ENCODE measurements at places on chromosomes 2 and 18.

DNA sequence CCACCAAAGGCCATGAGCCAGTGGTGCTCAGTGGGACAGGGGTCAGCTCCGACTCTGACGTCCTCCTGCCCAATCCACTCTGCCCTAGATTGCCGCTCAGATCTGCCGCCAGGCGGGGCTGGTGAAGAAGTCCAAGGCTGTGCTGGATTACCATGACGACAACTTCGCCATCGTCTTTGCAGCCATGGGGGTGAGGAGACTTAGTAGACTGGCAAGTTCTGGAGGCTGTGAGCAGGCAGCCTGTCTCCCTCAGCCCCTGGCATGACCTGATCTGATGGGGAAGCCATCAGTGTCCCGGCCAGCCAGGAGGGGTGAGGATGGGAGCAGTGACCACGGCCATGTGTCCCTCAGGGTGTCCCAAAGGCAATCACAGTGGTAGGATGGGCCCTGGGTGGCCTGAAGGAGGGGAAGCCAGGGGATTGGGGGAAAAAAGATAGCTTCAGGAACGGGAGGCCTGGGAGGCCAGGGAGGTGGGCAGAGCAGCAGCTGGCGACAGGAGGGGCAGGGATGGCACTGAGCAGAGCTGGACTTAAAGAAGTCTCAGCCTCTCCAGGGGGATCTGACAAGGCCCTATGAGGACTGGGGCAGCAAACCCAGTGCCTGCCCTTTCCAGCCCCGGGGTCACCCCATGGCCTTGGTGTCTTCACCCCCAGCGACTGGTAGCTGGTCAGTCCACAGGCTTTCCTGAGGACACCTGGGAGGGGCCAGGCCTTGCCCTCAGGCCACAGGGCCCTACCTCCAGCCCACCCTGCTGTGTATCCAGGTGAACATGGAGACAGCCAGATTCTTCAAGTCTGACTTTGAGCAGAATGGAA is 17.4 kb upstream of the ANKRD53 start:
- no peak for DNase-seq

DNA sequence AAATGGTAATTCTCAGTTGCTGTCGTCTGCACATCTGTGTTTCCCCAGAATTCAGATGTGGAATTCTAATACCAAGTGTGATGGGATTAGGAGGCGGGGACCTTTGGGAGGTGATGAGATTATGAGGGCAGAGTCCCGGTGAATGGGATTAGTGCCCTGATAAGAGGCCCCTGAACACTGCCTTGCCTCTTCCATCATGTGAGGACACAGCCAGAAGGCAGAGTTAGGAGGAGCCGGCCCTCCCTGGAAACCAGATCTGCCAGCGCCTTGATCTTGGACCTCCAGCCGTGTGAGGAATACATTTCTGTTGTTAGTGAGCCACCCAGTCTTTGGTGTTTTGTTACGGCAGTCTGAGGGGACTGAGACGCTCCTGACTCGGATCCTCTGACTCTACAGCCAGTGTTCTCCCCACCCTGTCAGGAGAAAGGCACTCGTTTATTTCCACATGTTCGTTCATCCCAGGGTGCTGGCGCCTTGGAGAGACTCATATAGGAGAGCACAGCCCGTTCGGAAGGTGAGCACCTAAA is 395.0 kb downstream of the ZNF516 start:
- DNase-seq: no peak

DNA sequence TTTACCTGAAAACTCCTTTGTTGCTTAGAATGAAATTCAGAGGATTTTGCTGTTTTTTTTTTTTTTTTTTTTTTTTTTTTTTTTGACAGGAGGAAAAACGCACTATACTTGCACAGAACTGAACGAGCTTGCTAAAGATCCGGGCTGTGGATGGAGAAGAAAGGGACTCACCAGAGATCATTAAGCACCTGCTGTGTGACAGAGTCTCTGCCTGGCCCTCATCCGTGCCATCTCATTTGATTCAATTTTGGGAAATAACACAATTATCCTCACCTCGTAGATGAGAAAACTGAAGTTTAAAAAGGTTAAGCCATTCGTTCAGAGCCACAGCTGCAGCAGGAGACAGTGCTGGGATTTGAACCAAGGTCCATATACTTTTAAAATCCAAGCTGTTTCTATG is 775.4 kb upstream of the ID2 start:
- DNase-seq: no peak

GRCh38 chr2:165674780-165675179 is 119.3 kb downstream of the GALNT3 start:
- no peak for DNase-seq

GRCh38 chr2:194203898-194204297 is 1453.1 kb upstream of the SLC39A10 start:
- DNase-seq: no peak

- no peak for DNase-seq
Measured at GRCh38 chr2:81644189-81644588, 1339.6 kb upstream of the LRRTM1 start.

- DNase-seq: no peak
Measured at GRCh38 chr2:62296832-62297623, 101.1 kb downstream of the B3GNT2 start.

DNA sequence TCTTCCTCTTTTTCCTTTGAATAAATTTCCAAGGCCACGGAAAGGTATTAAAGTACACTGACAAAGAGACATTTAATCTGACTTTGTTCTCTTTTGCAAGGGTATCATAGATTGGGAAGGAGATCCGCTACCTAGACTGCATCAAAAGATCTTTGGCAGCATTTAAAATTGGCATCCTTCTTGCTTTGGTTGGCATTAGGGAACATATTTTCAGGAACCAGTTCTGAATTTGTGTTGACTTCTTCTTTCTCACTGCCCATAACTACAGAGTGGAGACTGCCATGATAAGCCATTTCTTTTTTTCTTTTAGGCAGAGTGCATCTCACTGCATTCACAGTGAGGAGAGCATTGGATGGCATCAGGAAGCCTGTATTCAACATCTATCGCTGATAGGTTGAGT is 83.4 kb downstream of the DOCK10 start:
- DNase-seq: no peak

- DNase-seq: no peak
Measured at GRCh38 chr2:36672199-36672598, 24.3 kb upstream of the VIT start.

DNA sequence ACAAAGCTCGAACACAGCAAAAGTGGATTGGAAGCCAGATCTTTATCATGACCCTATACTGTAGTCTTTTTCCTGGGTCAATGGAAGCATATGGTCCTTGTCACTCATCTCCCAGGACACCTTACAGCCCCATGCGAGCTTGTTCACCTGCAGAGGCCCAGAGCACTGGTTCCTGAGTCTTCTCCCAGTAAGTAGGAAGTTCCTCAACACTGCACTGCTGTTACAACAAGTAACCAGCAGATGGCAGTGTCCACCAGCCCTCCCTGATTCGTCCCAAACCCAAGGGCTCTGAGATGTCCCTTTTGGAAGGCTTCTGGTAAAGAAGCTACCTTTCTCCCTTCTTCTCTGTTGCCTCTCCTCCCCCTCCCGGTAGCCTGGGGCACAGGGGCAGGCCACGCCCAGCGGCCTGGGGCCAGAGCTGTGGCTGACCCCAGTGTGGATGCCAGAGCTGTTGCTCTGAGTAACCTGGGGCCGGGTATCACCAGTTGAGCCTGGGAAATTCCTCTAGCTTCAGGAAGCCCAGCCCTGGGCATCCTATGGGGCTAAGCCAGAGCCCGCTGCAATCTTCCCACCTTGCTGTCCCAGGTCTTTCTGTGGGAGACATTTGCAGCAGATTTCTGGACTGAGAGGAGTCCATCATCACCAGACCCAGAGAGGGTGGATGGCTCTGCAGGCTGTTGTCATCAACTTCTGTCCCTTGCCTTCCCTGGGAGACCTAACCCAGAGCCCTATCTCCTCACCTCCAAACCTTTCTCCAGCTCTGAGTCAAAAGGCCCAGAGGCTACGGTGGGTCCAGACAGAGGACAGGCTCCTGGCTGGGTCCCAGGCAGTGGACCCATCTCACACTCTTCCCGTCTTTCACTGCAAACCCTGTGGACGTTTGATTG is 5.3 kb upstream of the GDF7 start:
- peak; percentile 78 for DNase-seq

GRCh38 chr18:74173434-74173750 is 25.1 kb downstream of the TIMM21 start:
- no peak for DNase-seq

GRCh38 chr2:86357392-86357963 is 20.1 kb upstream of the REEP1 start:
- DNase-seq: no peak

GRCh38 chr2:118769707-118770400 is 77.6 kb downstream of the EN1 start:
- DNase-seq: no peak

GRCh38 chr2:20796374-20796791 is 26.5 kb downstream of the LDAH start:
- DNase-seq: no peak

DNA sequence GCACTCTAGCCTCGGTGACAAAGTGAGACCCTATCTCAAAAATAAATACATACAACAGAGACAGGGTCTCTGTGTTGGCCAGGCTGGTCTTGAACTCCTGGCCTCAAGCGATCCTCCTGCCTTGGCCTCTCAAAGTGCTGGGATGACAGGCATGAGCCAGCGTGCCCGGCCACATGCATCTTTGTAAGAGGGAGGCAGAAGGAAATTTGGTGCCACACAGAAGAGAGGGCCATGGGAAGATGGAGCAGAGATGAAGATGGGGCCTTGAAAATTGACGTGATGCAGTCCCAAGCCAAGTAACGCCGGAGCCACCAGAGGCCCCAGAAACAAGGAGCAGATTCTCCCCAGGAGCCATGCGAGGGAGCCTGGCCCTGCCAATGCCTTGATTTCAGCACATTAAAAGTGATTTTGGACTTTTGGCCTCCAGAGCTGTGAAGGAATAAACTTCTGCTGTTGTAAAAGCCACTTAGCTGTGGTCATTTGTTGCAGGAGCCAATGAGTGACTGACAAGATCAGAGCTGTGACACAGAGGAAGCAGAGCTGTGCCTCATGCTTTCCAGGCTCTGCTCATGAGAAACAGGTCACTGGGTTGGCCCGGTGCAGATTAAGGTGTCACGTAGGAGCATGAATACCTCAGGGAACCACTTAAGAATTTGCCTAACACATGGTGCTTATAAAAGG is 2.7 kb upstream of the SLC66A2 start:
- no peak for DNase-seq

- DNase-seq: no peak
Measured at GRCh38 chr2:30664761-30665358, 142.4 kb downstream of the CAPN13 start.

- no peak for DNase-seq
Measured at GRCh38 chr2:15989559-15989958, 49.2 kb downstream of the MYCN start.

GRCh38 chr2:190880378-190881083 is at the start of gene GLS:
Gene GLS, plus strand, starts transcription at chr2:190880821. Its CDS starts 264 bp downstream, at chr2:190881085.
- peak; percentile 98 for DNase-seq

DNA sequence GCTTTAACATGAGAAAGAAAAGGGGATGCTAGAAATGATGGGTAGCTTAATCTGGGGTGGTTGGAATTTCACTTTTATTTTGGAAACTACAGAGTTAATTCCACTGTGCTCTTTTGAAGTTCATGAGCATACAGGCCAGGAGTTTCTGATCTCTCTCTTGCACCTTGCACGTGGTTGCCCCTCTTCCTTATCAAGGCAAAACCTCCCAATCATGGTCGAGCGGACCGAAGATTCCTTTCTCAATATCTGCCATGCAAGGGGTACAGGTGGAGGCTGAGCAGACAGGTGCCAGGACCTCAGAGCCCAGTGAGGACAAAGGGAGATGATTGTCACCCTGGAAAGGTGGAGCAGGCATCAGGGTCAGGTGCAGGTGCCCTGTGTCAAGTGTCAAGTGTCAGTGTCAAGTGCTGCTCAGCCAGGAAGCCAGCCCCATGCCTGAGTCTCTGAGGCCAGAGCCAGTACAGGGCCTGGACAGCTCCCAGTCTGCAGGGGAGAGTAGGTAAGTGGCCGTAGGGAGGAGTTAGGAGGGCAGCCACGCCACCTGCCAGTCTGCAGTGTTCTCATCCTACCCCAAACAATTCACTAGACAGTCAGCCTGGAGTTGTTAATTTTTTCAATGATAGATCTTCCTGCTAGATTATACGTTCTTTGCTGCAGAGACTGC is 42.2 kb downstream of the LPIN1 start:
- DNase-seq: no peak

- DNase-seq: no peak
Measured at GRCh38 chr2:73851274-73851673, 22.5 kb downstream of the STAMBP start.

GRCh38 chr2:212495046-212495445 is 43.6 kb downstream of the ERBB4 start:
- no peak for DNase-seq

DNA sequence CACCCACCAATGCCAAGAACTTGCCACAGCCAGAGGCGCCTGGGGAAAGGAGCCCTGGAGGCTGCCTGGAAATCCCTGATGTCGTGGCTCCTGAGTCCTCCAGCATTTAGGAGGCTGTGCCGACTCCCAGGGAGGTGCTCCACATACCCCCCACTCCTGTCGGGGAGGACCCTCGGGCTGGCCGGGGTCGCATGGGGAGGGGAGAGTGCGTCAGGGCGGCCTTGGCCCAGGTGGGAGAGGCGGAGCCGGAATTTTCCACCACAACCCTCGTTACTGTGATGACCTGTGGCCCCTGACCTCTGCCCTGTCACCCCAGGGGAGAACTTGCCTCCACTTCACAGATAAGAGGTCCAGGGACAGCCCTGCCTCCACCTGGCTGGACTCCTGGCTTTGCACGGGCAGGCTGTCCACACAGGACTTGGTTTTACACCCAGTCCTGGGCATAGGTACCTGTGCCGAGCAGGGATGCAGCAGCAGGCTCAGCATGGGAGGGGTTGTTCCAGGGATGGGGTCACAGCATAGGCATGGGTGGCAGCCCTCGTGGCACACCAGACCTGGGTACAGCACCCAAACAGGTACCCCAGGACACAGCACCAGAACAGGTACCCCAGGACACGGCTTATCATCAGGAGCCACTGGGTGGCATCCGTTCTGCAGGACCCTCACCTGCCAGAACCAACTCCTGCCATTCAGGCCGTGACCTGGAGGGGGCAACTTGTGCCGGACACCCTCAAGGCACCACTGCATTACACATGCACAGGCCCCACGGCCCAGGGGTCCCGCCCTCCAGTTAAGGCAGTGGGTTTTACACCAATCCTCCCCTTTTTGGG is 12.3 kb upstream of the AGXT start:
- no peak for DNase-seq

- no peak for DNase-seq
Measured at GRCh38 chr2:185219981-185220380, 518.6 kb upstream of the FSIP2 start.

- no peak for DNase-seq
Measured at GRCh38 chr18:22865354-22866116, 67.6 kb upstream of the RBBP8 start.

GRCh38 chr2:15547115-15547876 is 13.8 kb downstream of the NBAS start:
- DNase-seq: no peak

DNA sequence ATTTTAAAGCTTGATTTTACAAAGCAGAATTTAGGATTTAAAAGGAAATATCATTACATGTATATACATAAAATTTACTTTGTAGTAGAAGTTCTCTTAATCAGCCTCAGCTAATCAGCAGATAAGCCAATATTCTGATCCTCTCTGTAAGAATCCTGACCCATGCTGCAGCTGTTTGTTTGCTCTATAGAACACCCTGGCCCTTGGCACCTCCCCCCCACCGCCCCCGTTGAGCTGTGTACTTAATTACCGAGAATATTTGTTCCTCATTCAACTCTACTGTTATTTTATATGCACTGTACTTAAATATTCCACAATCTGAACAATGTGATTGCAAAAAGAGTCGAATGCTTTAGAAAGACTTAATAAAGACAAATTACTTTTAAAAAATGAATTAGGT is 98.0 kb downstream of the EVA1A start:
- DNase-seq: no peak

- no peak for DNase-seq
Measured at GRCh38 chr2:16114836-16115235, 174.5 kb downstream of the MYCN start.

Measured in activated CD4-positive, alpha-beta T cell treated with anti-CD3 and anti-CD28 coated beads, Interleukin-2, Interleukin-4, amounts not matched to agents 100 ng/mL and 50 ng/mL, durations not matched to agents 16 hours and 8 hours (primary cell).